ENCODE measurements at places on chromosomes 4 and X.

DNA sequence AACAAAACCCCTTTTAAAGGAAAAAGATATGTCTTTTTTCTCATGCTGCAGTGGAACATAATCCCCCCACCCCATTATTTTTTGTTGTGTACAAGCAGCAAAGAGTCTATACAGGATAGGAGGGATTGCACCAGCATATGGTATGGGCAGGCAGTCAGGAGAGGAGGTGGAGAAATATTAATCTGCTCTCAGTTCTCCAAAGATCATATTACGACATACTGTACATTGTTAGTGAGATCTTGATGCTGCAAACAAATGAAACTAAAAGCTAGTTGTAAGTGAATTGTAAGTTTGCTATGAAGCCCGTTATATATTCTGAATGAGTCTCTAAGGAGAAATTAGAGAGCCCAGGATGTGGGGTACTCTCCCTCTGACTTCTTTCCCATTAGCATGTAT lies 75.3 kb downstream of the RAPGEF2 start:
- DNase-seq: no peak

DNA sequence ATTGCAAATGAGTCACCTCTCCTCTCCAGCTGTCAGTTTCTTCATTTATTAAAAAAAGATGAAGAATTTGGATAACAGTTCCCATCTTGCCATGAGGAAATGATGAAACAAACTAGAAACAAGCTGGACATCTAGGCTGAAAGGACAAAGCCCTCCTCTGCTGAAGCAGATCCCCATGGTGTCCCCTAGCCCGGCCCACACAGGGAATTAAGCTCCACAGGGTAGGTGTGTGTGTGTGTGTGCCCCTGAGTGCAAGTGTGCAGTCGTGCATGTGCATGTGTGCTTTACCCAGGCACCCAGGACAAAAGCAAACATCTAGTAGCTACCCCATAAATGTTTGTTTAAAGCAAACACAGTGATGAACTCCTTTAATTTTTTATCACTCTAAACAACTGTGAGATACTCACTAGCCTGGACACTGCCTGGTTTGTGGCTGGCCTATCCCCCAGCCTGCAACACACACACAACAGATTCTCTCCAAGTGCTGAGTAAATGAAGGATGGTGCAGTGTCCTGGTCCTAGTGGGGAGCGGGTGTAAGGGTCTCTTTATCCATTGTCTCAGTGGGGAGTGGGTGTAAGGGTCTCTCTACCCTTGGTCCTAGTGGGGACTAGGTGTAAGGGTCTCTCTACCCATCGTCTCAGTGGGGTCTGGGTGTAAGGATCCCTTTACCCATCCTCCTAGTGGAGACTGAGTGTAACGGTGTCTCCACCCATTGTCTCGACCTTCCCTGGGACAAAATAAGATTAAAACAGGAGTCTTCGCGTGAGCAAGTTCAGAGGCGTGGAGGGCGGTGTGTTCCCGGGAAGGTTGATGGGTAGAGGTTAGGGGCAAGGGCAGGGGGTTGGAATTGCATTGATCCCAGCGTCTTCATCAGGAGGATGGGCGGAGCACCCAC lies 688 bp upstream of the EVC start:
- DNase-seq: no peak

GRCh38 chr4:6200011-6200921 lies at the start of gene JAKMIP1:
TSS of gene JAKMIP1 (minus strand) at chr4:6200549. CDS start at chr4:6112850, 87,699 bp downstream.
- no peak for DNase-seq

GRCh38 chr4:2615821-2616220 lies 79.4 kb downstream of the FAM193A start:
- DNase-seq: no peak

- DNase-seq: peak; percentile 14
These were observed 210 bp upstream of the SMIM10L2A start for GRCh38 chrX:135421537-135421931.

DNA sequence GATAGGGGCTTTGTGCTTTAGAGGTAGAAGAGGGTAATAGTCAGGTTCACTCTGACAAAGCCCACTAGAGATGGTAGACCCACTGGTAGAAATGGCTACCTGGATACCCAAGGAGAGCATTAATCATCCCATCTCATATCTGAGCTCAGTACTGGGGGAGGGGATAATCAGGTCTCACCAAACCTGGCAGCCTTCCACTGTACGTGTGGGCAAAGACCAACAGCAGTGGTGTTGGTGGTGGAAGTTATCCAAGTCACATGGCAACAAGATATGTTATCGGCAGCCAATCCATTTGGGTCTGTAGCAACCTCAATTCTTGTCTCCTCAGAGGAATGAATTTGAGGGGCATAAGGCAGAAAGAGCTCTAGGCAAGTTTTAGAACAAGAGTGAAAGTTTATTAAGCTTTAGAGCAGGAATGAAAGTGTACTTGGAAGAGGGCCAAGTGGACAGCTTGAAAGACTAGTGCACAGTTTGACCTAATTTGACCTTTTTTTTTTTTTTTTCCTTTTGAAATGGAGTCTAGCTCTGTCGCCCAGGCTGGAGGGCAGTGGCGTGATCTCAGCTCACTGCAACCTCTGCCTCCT lies 67.0 kb upstream of the CXCL13 start:
- DNase-seq: peak; percentile 24

GRCh38 chr4:141646969-141647368 lies 10.6 kb downstream of the IL15 start:
- no peak for DNase-seq

DNA sequence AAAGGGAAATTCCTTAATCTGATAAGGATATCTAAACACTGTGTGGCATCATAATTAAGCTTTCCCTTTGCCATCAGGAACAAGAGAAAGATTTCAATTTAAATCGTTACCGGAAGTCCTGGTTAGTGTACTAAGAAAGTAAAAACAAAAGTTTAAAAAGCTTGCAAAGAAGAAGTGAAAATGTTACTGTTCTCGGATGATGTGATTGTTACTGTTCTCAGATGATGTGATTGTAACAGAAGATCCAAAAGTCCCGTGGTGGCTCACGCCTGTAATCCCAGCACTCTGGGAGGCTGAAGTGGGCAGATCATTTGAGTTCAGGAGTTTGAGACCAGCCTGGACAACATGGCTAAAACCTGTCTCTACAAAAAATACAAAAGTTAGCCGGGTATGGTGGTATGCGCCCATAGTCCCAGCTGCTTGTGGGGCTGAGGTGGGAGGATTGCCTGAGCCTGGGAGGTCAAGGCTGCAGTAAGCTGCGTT lies 62.5 kb downstream of the RGS12 start:
- DNase-seq: no peak

GRCh38 chrX:150889131-150889530 lies 9.3 kb downstream of the CD99L2 start:
- DNase-seq: no peak

DNA sequence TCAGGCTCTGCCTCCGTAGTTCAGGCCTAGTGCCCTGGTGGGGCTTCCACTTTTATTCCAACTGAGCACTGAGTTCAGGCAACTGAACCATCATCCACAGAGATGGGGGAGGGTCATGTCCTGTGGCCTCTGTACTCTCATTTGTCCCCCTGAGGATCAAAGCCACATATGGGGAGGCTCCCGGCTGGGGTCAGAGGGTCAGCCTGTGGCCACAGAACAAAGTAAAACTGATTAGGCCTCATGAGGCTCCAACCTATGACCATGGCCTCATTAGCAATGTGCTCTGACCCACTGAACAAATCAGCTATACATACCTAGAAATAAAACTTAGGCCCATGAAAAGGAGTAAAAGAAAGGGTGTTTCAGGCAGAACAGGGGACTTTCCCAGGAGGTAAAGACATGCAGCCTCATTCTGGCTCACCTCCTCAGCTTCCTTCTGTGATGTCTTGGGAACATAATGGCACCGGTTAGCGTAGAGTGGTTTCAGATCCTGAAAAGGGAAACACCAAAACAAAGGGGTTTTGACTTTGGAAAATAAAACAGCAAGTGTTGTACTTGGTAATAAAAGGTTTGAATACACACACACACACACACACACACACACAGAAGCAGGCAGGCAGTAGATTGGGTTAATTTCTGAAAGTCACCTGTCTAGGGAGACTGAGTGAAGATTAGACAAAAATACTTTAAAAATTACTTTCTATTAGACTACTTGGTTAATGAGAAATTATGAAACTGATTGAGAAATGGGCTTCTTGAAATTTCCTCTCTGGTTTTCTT lies 24.3 kb downstream of the TMEM255A start:
- DNase-seq: no peak

DNA sequence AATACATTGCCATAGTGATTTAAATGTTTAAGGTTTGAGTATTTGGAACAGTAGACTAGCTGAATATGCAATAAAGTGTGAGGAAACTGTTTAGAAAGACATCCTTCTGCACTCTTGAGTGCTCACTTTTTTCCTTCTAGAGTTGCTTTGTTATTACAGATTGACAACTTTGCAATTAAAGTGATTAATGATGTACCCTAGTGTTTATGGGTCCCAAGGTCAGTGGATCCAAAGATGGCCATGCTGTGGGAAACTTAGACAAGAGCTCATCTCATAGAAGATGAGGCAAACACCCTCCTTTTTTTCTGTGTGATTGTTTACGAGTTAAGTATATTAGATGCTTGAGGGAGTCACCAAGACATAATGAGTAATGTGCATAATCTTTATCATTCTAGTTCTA lies 118.8 kb downstream of the PDLIM5 start:
- no peak for DNase-seq

GRCh38 chrX:30597216-30598012 lies 19.8 kb upstream of the TASL start:
- no peak for DNase-seq

GRCh38 chr4:150582146-150582872 lies at the start of gene MAB21L2:
TSS of gene MAB21L2 (plus strand) at chr4:150582151. CDS start at chr4:150583030, 879 bp downstream.
- no peak for DNase-seq

GRCh38 chr4:41142376-41143310 lies 71.7 kb downstream of the APBB2 start:
- DNase-seq: no peak

- no peak for DNase-seq
These were observed 47.9 kb downstream of the TET2 start for GRCh38 chr4:105194328-105195231.

DNA sequence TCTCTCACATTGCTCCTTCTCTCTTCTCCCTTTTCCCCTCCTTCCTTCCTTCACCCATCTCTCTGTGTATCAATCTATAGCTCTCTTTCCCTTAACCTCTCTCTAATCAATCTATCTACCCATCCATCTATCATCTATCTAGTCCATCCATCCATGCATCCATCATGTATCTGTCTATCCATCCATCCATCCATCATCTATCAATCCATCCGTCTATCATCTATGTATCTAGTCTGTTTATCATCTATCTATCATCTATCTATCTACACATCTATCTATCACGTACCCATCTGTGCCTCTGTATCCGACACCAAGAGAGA lies 307.5 kb downstream of the DHRSX start:
- no peak for DNase-seq

GRCh38 chr4:186058253-186058979 lies 10.5 kb upstream of the TLR3 start:
- DNase-seq: no peak

GRCh38 chr4:73597594-73597993 lies 22.6 kb downstream of the RASSF6 start:
- DNase-seq: no peak

- no peak for DNase-seq
These were observed 146.2 kb upstream of the JADE1 start for GRCh38 chr4:128663325-128663724.
